ENCODE measurements at places on chromosomes 7 and 10.

DNA sequence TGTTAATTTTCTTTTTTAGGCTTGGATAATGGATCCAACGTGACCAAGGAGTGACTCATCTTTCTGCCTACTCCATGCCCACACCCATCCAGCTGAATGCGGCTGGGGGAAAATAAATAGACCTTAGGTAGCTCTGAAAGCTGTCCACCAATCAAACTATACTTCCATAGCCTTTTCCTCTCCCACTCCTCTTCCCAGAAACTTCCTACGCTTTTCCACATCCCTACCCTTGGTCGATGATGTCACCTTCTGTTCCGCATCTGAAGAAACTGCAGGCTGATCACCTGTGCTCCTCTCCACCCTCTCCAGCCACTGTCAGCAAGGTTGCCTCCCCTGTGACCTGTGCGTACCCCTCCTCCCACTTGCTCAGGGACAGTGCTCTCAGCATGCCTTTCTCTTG lies 359.8 kb upstream of the KLF6 start:
- no peak for DNase-seq

DNA sequence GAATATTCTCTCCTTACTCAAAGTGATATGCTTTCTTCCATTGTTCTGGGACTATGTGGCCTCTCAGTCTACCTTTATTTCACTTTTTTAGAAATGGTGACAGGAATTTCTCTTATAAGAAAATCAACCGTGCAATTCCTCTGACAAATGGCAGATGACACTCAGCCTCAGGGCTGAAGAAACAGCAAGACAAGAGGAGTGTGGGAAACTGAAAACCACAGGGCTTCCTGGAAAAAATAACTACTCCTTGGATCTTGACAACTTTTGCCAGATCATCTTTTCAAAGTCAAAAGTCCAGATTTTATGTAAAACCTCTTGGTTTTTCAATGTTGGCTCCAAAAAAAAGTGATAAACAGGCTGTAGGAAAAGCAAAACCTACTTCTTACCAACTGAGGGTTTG lies 121.5 kb downstream of the TYW1B start:
- DNase-seq, result no peak

DNA sequence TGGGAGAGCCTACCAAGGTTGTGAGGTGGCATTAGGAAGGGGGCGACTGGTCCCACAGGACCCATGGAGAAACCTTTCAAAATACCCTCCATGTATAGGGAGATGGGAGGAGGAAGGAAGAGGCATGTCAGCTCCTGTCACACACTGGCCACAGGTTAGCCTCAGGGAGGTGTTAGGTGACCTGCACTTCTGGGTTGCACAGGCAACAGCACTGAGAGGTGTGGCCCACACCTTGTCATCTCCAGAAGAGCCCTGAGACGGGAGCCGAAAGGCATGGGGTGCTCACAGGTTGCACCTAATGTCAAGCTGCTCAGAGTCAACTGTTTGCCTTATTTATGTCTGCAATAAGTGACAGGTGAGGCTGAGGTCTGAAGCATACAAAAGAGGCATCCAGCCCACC lies 14.6 kb upstream of the USP6NL start:
- DNase-seq, result no peak

GRCh38 chr10:103710490-103710889 lies 144.9 kb downstream of the SH3PXD2A start:
- no peak for DNase-seq

GRCh38 chr7:131008840-131009711 lies 275.1 kb upstream of the KLF14 start:
- DNase-seq, result no peak

DNA sequence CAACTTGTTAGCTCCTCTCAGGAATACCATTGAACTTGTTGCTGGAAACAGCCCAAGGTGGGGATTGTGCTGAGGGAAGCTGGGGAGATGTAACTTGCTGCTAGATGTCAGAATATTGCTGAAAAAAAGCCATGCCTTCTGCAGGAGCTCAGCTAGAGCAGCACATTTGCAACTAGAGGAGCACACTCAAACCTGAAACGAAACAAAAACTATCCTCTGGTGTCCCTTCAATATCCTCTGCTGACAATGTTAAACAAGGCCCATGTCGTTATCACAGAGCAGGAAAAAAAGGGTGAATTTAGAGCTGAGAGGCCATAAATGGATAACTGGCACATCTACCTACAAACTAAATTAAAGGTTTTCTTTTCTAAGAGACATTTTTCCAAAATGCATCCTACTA lies 53.7 kb upstream of the MACC1 start:
- DNase-seq, result no peak

DNA sequence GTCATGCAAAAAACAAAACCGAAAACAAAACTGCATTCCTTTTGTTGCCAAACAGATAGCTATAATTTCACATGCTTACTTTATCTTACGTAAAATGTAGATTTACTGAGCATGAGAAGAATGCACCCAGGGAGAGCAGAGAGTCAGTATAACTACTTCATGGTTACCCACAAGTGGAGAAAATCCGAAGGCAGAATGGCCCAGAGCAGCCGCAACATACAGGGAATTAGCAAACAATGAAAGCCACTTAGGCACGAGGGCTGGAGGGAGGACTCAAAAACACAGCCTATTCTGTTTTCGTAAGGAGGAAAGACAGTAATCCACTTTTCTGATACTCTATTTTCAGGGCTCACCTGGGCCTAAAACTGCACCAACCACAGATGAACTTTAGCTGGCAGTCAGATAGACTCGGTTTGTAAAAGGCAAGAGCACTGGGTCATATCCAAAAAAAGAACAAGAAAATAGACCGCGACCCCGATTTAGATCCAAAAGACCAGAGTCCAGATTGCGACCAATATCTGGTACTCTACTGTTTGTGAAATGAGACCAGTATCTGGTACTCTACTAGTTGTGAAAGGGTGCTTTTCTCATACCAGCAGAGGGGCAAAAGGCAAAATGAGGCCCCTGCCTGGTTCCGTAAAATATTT lies 1.3 kb downstream of the ITPRIP start:
- no peak for DNase-seq

GRCh38 chr7:87001214-87001613 lies 58.2 kb downstream of the ELAPOR2 start:
- DNase-seq, result no peak

DNA sequence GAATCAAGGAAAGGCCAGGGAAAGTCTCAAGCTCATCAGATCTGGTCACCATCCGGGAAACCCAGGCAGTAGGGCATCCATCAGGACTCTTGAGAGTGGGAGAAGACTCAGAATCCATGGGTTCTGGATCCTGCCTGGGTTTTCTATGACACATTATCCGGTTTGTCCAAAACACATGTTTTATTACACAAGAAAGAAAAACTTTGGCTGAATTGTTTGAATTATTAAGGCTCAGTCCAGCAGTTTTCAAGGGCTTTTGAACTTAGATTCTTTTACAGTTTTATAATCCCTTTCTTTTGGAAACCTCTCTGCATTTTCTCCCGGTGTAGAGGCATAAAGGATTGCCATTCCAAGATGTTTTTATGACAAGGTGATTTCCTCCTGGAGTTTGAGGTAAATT lies 528.5 kb upstream of the MGMT start:
- no peak for DNase-seq

Measured in HFF-Myc (cell line).